ENCODE measurements at places on chromosomes 6 and 20.

GRCh38 chr6:106318851-106319250 is 6.7 kb downstream of the ATG5 start:
- no peak for DNase-seq

DNA sequence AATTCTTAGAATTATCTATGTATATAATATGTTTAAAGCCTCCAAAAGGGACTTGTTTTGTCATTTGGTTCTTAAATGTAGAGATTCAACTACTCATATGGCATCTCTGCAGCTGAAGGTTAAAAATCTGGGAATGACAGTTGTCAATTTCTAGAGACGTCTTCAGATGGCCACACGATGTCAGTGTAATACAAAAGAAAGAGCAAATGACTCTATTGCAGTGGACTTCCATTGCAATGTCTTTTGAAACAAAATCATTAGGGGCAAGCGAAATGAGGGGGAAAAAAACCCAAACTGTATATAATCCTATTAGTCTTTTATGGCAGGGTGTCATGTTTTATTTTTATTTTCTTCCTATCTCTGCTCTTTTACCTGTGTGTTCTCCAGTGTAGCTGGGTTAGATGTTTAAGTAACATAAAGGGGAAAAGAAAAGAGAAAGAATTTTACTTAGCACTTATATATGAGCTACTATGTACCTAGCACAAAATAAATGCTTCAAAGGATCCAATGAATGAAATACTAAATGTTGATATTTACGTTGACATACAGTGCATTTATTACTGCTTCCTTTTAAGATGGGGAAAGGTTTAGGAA is 26.2 kb downstream of the CCN2 start:
- no peak for DNase-seq

DNA sequence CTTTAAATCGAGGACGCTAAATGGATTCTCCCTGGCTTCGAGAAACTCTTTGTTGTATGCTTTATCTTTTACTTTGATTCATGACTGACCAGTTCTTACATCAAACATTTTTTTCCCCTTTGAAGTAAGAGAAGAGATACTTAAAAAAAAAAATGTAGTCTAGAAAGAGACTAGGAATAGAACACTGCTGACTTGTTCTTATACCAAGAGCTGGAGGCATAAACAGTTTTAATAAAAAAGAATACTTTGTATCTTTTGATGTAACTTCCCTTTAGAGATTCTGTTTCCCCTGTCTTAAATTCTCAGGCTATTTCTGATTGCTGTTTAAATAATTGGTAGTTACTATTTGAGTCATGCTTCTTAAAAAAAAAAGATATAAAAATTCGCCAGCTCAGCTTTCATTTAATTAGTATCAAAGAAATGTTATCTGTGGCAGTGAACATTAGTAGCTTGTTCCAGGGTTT is 4.8 kb downstream of the ASXL1 start:
- no peak for DNase-seq

DNA sequence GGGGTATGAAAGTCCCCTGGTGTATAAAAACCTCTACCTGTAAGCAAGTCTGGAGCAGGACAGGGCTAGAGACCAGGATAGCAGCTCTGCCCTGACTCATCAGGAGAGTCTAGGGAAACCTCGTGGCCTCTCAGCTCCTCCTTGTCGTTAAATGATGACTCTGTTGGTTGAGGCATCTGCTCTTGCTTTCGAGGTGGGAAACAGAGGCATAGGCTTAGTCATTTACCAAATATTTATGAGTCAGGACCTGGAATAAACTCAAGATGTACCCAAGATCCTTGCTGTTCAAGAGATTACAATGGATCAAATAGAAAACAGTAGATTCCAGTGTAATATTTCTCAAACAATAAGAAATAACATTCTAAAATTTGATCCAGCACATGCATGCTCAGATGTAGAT is 5.5 kb downstream of the MANBAL start:
- no peak for DNase-seq

GRCh38 chr6:140775061-140775460 is 1357.7 kb upstream of the GJE1 start:
- DNase-seq: no peak

DNA sequence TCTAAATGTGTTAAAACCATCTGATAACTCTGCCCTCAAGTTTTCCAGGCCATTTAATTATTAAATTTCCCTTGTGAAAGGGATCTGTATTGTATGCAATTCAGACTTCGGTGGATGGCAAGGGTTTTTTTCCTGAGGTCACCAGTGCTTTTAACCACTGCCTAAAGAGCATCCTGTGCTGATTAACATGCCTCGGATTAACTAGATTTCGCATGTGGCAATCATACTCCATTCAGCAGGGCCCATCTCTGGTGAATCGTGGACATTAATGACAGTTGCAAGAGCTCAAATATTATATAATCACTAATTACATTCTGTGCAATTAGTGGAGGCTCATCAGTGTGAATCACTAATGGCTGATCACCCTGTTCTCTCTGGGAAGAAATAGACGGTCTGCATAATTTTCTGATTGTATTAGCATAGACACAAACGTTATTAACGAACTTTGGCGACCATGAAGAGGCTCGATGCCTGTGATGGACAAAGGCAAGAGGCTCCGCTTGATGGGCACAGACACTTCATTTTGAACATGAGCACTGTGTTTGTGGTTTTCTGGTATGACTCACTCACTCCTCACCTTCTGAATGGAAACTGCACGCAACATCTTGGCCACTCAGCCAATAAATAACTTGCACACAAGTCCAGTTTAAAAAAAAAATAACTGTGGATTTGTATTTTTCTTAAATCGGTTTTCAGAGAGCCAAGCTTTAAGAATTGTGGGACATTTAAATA is 31.4 kb downstream of the LINC00237 start:
- no peak for DNase-seq

- no peak for DNase-seq
Observed at GRCh38 chr6:54315656-54316055, 7.4 kb downstream of the TINAG start.

GRCh38 chr20:54014293-54014926 is 56.0 kb downstream of the BCAS1 start:
- DNase-seq: no peak

DNA sequence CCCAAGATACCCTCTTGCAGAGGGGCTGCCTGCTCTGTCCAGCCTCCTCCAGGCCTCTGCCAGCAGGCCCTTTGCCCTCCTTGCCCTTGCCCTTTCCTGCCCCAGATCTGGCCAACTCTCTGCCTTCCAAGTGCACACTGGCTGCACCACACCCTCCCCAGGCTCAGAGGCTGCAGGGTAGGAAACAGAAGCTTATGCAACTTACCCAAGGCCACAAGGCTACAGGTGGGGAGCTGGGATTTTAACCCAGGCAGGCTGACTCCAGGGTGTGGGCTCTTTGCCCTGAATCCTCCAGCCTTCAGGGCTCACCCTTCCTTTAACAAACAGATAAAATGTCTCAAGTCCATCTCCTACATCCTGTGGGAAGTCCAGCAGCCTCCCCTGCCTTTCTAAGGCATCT is 14.5 kb upstream of the TRAF3IP2 start:
- no peak for DNase-seq

DNA sequence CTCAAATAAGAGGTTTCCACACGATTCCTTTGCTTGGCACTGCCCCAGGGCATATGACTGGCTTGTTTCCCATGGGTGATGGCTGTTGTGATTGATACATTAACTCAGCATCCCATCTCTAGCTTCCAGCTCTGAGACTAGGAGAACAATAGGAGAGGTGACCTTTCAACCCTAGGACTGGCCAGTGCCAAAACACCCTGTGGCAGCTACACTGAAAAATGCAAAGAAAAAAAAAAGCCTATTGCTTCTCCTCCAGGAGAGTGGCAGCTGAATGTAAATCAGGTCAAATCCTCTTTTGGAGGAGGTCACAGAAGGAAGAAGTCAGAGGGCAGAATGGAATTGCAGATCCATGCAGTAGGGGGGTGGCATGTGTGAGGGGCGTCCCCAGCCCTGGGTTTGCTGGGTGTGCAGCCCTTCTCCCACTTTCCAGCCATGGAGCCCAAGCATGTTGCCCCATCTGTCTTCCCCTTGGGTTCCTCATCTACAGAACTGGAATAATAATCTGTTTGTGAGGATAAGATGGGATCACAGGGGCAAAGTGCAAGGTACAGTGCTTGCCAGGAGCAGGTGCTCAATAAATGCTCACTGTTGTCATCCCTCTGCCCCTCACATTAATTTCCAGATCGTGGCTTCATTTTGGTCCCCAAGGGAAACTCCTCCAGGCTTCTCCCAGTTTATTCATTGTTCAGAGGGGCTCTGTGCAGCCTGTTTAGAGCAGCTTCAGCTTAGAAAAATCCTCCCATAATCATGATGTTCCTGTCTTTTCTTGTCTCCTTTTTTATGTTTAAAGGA is 245.0 kb upstream of the RIN2 start:
- DNase-seq: no peak

DNA sequence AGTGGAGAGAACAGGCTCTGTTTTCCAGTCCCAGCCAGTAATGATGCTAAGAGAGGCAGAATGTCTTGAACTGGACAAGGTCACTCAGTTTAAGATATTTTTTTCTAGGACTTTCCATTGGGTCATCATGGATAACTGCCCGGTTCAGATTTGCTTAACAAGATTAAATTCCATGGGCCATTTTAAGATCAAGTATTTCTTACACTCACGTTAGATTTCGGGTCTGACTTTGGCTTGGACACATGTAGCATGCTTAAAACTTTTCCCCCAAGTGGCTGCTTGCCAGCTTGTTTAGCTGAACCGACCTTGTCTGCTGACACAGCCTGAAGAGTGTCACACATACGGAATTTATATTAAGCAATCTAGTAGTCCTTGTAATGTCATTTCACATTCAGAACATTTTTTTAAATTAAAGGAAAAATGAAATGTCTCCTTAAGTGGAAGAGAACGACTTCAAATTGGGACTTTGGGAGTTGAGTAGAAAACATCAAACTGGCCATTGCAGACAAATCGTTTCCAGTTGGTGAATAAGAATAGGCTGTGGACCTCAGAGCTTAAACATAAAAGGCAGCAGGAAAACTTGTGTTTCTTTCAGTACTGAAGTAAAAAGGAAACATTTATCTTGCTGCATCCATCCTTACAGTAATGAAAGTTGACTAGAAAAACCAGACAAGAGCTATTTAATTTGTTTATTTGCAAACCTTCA is 29.0 kb downstream of the ARMC2 start:
- DNase-seq: no peak

DNA sequence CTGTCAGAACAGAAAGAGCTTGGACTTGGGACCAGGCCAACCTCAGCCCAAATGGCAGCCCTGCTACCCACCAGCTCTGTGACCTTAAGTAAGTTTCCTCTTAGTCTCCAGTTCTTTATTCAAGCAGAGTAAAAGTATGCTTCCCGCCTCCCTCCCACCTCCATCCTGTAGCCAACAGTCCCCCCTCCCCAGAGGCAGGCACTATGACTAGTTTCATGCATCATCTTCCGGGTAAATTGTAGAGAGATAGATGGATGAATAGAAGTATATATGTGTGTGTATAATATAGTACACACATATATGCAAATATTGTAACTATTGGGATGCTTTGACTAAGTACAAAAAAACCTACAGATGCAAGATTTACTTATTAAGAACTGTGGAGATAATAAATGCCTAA is 39.5 kb upstream of the B4GALT5 start:
- no peak for DNase-seq

DNA sequence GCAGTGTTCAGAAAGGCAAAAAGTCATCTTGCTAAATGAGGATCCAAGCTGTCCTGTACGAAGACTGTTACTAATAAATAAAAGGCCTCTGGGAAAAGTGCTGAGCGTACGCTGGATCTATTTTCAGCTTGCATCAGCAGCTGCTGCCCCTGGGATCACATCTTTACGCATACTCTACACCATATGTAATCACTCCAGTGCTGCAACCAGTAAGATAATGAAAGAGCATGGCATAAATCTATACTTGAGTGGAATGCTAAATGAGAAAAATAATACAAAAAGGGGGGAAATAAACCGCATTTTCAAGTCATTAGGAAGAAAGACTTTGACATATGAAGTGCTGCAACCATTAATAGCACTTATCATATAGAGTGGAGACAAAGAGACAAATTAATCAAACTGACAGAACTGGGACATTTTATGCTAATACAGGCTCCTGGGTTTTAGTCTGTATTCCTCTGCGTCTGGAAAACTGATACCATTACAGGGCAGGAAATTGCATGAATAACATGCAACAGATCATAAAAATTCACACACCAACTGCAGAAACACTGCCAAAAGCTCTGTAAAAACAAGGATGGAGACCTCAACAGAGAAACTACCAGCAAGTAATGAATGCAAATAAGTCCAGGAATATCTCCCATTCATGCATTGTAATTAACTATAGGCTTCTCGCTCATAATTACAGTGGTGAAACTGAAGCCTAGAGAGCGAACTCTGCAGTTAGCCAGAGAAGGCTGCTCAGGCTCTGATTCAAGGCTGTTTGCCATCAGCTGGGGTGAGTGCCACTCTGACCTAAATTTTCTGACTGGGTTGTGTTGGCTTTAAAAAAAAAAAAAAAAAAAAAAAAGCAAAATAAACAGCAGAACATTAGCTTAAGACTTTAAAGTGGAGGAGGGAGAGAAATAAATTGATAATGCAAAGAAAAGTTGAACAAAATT is 83.8 kb downstream of the GJA10 start:
- DNase-seq: no peak

DNA sequence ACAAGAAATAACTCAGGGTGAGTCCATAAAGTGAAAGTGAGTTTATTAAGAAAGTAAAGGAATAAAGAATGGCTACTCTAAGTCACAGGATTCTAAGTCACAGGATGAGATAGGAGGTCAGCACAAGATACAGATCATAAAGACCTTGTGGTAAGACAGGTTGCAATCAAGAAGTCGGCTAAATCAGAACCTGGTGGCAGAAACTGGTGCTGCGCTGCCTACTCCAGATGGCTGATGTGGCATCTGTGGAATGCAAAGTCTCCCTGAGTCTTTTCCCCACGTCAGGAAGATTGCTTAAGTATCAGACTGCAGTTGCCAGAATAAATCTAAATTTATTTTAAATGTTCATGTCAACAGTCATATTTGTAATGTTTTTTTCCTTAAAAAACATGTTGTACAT is 10.7 kb upstream of the KCNK15 start:
- no peak for DNase-seq

DNA sequence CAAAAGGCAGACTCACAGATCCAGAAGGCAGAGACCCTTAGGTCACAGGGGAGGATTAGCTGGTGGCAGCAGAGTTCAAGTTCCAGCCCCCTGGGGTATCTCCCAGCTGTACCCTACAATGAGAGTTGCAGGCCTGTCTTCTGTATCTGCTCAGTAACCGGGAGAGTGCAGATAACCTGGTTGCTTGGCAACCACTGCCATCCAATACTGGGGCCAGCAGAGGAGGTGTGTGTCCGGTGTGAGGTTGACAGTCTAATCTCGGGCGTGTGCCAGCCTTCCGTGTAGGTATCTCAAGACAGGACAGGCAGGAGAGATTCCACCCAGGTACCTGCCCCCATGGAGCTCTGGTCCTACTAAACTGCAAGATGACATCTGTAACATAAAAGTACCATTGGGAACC is 56.6 kb upstream of the TBC1D7 start:
- no peak for DNase-seq

- no peak for DNase-seq
Observed at GRCh38 chr6:52517502-52518278, 59.2 kb downstream of the TRAM2 start.

- DNase-seq: no peak
Observed at GRCh38 chr6:14189074-14189473, 71.5 kb downstream of the CD83 start.
